ENCODE measurements at places on chromosomes 6 and 20. TPM values are rescaled to one million over a fixed set of nuclear protein-coding genes. Genes with fewer than 3 reads are reported as not detected.

GRCh38 chr6:54971825-54972224 is 125.3 kb downstream of the FAM83B start:
- DNase-seq = no peak

DNA sequence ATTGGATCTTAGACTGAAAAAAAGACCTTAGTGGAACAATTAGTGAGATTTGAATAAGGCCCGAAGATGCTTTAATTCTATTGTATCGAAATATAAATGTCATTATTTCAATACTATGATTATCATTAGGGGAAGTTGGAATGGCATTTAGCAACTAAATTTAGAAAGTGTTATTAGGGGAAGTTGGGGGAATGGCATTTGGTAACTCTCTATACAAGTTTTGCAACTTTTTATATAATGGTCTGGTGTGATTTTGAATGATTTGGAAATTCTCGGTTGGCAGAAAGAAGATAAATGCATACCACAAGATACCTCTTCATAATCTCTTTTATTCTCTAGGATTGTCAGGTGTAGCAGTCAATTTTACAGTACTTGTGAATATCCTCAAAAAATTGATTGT is 49.2 kb downstream of the RNF144B start:
- DNase-seq = no peak

DNA sequence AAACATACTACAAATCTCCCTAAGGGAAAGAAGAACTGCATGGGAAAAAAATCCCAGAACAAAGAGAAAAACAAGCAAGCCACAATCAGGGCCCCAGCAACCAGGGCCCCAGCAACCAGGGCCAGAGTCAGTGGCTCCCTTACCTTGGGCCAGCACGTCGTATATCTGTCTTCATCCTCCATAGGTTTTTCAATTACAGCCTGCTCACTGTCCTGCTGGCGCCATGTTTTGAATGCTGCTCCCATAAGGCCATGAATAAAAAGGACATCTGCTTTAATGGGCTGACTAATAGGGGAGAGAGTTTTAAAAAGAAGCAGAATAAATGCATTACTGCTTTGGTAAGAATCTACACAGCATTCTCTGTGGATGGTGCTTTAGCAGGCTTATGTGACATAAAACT is 49.2 kb downstream of the SERAC1 start:
- DNase-seq = no peak

DNA sequence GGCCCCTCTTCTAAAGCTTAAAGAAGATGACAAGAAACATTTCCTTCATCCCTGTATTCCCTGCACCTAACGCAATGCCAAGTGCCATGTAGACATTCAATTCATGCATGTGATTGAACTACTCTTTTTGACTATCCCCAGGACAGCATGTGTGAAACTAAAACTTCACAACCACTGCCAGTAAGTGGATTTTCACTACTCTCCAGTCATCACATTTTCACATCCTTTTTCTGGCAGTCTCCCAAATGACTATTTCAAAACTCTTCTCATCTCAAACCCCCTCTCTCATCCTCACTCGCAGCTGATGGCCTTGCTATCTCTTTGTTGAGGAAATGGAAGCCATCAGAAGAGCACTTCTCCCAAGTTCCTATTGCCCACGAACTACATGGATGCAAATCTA is 122.6 kb downstream of the OPRM1 start:
- no peak for DNase-seq

DNA sequence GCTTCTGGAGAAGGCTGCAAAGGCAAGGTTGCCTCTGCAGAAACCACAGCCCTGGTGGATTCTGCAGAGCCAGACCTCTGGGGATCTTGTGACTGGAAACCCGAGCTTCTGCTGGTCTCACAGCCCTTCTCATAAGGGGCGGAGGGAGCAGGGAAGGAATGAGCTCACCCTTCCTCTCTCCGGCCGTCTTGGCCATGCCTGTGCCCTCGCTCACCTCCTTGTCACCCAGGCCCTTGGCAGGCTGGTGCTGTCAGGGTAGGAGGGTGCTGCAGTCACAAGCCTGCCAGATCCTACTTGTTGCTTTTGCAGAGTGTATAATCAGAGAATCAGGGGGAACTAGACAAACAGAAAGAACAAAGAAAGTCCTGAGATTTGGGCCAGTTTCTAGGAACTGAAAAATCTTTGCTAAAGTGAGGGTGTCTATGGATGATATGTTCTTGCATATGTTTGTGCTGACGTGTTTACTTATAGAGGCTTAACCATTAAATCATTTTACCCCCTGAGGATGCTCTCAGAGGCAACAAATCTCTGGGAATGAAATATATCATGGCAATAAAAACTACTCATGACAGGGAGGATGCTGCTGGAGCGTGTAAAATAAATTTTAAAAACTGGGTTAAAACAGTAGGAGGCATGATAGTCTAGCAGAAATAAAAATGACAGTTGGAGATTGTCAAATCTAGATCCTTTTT is 244.9 kb upstream of the SOX4 start:
- DNase-seq = no peak

DNA sequence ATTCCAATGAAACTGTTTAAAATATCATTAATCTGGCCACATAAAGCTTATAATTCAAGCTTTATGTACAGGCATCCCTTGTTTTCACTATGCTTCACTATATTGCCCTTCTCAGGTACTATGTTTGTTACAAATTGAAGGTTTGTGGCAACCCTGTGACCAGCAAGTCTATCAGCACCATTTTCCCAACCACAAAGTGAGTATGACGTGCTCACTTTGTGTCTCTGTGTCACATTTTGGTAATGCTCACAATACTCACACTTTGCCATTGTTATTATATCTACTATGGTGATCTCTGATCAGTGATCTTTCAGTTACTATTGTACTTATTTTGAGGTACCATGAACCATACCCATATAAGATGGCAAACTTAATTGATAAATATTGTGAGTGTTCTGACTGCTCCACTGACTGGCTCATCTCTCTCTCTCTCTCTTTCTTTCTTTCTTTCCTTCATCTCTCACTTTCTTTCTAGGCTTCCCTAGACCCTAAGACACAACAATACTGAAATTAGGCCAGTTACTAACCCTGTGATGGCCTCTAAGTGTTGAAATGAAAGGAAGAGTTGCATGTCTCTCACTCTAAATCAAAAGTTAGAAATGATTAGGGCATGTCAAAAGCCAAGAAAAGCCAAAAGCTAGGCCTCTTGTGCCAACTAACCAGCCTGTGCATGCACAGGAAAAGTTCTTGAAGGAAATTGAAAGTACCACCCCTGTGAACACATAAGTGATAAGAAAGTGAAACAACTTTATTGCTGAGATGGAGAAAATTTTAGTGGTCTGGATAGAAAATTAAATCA is 227.9 kb downstream of the BCAS1 start:
- no peak for DNase-seq

- DNase-seq = no peak
Measured at GRCh38 chr6:11208267-11208666, 24.2 kb downstream of the NEDD9 start.

DNA sequence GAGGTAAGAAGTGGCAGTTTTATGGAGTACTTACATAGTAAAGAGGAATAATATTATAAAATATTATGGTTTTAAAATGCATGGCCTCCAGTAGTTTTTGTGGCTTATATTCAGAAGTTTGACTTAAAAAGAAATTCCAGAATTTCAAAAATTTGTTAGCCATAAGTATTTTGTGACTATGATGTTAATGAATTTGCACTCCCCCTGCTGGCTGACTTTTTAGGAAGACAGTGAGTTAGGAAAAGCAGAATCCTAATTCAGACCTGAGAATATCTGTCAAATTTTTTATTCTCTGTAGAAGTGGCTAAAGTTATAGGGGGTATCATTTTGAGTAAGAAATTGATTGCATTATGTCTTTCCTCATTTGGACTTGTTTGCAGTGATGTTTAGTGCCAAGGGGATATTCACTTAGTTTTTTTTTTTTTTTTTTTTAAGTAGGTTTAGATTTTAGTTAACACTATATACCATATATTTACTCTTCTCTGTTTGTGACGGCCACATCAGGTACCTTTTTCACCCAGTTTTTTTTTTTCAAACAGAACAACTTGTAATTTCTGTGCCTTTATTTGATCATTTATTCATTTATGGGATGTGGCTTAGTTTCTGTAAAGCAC is 40.8 kb downstream of the ZFAND3 start:
- DNase-seq = no peak

- DNase-seq = no peak
Measured at GRCh38 chr20:13694420-13695150, 55.9 kb upstream of the TASP1 start.

- no peak for DNase-seq
Measured at GRCh38 chr6:41283600-41283999, 2.9 kb downstream of the TREM1 start.

DNA sequence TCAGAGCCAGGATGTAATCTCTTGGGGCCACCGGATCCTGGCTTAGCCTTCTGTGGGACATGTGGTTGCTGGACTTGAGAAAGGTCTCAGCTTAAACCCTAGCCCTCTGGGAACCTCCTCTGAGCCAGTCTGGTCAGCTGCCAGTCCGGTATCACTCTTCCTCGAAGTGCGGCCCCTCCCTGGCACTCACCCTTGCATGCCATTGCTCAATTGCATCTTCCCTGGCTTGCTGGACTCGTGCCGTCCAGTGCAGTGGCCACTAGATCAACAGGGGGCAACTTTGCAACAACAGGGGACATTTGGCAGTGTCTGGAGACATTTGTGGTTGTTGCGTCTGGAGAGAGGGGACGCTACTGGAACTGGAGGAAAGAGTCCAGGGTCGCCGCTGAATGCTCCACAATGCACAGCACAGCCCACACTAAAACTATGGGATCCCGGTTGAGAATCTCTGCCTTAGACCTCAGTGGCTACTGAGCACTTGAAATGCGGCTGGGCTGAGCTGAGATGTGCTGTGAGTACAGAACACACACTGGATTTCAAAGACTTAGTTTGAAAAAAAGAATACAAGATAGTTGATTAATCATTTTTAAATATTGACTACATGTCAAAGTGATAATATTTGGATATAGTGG is 152.1 kb downstream of the TFAP2C start:
- DNase-seq = no peak

DNA sequence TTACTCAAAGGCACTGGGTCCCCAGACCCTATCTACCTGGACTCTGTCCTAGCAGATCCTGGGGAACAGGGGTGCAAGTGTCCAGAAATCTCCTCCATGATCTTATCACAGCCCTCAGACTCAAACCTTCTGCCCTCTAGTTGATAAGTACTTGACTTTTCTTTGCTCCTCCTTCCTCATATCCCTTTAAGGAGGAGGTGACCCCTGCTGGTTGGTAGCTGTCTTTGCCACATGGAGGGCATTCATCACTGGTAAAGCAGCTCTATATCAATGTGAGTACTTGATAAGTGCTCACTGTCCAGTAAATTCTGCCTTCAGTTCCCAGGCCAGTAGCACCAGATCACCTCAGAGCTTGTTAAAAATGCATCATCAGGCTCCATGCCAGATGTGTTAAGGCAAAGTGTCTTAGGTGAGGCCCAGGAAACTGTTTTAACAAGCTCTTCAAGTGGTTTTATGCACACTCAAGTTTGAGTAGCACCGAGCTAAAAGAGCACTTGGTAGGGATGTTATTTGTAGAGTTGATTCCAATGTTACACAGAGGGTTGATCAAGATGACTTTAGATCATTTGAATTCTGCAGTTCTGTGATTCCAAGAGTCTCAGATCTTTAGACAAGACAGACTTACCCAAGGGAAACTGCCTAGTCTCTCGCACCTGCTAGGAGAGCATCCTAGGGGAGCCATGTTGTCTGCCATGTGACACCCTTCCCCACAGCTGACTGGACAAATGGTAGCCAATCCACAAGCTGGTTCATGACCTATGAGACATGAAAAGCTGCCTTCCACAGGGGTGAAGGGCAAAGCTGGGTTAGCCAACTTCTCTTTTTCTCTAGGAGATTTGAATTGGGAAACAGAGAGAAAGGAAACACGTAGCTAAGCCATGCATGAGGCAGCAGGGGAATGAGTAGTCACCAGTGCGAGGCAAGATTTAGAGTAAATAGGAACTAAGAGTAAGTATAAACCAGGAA is 18.6 kb downstream of the TREML2 start:
- no peak for DNase-seq

GRCh38 chr20:14062786-14063185 is 67.5 kb downstream of the MACROD2 start:
- no peak for DNase-seq

DNA sequence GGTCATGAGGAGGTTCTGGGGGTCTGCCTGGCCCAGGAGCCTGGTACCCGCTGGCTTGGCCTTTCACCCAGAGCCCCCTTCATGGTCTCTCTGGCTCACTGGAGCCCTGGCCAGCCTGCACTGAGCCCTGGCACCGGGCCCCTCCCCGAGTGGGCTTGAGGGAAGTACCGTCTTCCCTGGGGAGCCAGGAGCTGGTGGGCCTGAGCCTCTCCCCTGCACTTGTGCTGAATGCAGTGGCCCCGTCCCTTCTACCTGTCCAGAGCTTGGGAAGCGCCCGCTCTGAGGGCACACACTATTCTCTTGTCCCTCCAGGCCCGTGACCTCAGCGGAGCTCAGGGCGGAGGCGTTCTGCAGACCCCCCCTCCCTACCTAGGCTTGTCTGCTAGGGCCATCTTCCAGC is 62.2 kb downstream of the TCP11 start:
- no peak for DNase-seq

GRCh38 chr6:113859349-113860180 is 2.4 kb downstream of the MARCKS start:
- DNase-seq = peak; percentile 74

DNA sequence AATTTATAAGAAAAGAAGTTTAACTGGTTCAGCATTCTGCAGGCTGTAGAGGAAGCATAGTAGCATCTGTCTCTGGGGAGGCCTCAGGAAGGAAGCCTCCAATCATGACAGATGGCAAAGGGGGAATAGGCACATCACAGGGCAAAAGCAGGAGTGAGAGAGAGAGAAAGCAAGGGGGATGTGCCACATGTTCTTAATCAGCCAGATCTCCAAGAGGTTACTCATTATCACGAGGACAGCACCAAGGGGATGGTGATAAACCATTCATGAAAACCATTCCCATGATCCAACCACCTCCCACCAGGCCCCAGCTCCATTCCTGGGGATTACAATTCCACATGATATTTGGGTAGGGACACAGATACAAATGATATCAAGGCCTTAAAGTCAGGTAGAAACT is 217.5 kb upstream of the TCF21 start:
- DNase-seq = no peak

GRCh38 chr6:80357674-80358073 is 251.2 kb downstream of the BCKDHB start:
- DNase-seq = peak; percentile 78

EFCAB8 gene
- 0.71 TPM for total RNA-seq

PRKN gene
- total RNA-seq = 9.7 TPM

LGSN gene
- total RNA-seq = not detected

SPATA25 gene
- total RNA-seq = 1.6 TPM

MUC22 gene
- total RNA-seq = not detected

FGD2 gene
- total RNA-seq = 23.8 TPM

SLPI gene
- total RNA-seq = 16.6 TPM

All from sigmoid colon (tissue), 7 donors.